HFF-Myc (cell line): ENCODE measurements at places on chromosomes 7 and 10.

DNA sequence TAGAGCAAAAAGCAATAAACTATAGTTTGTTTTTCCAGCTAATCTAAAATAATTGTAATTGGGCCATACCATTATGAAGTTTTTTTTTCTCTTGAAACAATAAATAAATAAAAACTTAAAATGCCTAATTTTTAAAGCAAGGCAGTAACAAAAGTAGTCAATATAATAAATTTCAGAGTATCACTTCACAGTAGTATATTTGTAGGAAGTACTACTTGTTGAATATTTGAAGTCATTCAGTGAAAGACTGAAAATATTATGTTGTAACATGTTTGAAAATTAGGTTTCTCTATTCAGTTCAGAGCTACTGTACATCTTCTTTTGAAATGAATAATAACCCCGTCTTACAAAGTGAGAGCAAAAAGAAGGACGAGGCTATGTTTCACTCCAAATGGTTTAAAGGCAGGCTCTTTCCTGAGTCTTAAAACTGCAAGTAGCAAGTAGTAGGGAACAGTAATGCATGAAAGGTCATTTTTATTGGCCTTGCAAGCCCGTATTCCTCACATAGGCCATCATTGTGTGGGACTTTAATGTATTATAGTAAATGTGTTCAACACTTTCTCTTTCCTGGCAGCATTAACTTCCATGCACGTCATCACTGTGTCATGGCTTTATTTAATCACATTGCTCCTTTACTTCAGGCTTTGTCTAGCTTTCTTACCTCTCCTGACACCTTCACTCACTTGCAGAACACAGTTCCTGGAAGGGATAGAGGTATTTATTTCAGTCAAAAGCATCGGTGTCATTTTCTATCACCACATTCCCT lies 141.4 kb downstream of the VTI1A start:
- no peak for DNase-seq

GRCh38 chr10:93701866-93702209 lies 554 bp downstream of the FRA10AC1 start:
- no peak for DNase-seq

- DNase-seq = no peak
These were observed 98.8 kb downstream of the COBL start for GRCh38 chr7:51217804-51218203.

DNA sequence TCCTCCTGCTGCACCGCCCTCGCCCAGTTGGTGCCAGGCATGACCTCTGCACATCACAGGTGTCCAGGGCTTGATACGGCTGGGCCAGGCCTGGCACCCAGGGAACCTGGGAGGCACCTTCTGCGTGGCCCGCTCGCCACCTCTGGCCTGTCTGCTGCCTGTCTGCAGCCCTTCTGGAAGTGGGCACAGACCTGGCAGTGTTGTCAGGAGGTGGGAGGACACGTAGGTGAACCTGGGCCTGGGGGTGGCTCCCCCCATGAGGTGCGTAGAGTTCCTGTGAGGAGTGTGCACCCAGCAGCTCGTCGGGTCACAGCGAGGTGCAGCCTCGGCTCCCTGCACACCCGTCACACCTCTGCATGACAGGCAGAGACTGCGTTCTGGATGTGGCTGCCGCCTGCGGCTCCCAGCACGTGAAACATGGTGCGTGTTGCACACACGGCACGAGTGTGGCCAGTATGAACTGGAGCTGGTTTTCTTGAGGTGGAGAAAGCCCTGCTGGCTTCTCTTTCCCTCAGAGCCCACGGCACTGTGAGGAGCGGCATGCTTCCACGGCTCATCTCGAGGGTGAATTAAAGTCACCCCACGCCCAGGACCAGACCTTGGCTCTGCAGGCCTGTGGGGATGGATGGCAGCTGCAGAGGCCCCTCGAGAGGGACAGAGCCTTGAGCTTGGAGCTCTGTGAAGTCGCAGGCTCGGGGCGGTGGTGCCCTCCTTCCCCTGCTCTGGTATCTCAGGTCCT lies 24.8 kb downstream of the INPP5A start:
- no peak for DNase-seq
